ENCODE measurements at places on chromosomes 5 and 9.

DNA sequence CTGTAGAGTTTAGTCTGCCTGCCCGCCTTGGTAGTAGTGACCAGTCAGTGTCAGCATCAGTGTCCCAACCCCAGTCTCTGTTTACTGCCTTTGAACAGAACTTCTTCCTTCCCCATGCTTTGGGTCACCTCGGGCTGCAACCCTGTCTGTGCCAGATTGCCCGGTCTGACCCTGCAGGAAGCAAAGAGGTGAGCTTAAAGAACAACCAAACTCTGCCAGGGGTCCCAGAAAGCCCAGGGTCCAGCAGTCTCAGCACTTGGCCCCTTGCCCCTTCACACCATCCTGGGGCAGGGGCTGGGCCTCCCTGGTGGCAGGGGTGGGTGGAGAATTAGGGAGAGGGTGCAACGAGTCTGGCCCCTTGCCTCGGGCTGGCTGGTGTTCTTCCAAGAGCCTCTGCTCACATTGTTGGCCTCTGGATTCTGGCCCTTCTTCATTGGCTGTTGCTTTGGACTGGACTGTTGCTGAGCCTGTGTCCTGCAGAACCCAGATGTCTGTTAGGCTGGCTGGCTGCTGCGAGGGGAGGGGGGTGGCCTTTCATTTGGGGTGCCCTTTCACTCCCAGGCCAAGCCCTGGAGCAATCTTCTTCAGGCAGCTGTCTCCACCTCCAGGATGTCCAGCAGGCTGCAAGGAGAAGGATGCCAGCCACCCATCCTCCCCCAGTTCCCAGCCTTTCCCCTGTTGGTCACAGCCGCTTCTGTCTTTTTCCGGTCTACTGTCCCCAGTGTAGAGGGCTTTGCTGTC, 51.2 kb downstream of the SAR1B start:
- DNase-seq: no peak

DNA sequence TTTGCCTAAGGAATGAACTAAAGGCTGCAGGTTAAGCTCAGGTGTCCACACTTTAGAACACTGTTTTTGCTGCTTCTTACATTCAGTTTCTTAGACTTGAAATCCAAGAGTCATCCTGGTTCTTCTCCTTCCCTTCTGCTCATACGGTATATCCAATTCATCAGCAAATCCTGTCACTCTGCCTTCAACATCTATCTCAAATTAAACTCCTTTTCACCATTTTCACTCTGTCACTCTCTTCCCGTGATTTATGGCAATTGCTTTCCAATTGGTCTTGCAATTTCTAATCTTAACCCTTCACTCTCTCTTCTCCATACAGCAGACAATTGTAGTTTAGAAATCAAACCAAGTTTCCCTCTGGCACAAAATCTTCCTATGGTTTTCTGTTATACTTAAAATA, 182.9 kb downstream of the MRPS30 start:
- no peak for DNase-seq

DNA sequence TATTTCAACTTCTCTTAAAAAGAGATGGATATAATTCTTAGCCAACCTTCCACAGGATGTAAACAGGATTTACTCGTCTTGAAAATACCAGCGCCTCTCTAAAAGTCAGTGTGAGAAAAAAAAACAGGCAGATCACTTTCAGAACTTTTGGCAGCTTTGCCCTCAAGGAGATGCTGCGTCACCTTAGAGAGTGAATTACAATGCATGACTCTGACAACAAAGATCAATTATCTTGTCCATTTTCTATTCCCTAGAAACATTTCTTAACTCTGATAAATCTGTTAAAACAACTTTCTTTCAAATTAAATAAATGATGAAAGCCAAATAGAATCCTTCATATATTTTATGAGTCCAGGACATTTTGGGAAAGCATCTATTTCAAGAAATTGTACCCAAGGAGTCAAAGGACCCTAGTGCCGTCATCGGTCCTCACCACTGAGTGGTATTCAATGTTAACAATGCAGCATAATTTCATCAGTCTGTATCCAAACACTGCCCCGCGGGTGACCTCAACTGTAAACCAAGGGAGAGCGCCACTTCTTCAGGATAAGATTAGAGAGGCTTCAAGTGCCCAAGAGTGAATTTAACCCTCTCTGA, 536.0 kb downstream of the PDE4D start:
- no peak for DNase-seq

DNA sequence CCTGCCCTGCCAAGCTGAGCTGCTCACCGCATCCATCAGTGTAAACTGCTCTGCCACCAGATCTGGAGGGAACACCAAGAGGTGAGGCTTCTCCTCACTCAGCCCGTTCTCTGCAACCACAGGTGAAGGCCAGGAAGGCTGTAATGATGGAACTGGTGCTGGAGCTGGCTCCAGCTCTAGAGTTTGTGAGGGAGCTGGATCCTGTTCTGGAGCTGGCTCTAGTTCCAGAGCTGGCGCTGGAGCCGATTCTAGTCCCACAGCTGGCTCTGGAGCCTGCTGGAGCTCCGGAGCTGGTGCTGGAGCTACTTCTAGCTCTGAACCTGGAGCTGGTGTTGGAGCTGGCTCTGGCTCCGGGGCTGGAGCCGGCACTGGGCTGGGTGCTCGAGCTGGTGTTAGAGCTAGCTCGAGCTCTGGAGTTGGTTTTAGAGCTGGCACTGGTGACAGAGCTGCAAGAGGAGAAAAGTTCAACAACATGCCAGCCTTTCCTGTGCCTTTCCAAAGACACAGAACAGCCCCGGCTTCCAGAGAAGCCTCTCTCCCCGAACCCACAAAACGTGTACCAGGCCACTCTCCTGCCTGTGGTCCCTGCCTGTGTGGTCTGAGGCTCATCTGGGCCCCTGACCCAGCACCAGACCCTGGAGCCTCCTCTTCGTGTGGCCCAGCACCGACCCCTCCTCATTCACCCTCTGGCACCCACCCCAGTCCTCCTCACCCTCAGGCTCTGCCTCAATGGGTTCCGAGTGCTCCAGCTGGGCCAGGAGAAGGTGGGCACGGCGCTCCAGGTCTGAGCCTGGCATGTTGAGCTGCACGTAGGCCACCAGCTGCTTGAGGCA, 12.9 kb downstream of the RALGDS start:
- DNase-seq: no peak

DNA sequence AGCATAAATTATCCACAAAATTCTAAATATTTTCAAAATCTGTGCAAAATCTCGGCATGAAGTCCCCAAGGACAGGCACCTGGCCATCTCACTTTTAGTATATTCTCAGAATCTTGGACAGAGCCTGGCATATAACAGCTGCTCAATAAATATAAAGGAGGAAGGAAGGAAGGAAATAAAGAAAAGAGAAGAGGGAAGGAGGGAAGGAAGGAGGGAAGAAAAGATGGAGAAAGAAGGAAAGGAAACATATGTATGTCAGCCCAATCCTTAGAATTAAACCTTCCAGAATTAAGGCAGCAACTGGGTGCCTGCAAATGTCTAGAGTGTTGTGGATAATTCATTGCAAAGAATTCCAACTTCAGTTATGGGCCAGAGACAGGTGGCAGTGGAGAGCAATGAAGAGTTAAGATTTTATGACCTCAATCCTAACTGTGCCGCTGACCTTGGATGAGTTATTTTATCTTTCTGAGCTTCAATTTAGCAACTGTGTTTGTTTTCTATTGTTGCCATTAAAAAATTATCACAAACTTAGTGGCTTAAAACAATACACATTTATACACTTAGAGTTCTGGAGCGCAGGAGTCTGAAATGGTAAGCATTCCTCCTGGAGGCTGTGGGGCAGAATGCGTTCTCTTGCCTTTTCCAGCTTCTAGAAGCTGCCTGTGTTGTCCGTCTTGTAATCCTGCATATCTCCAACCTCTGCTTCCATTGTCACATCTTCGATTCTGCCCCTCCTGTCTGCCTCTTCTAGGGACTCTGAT, 200.9 kb upstream of the MSX2 start:
- no peak for DNase-seq

GRCh38 chr5:113068559-113068958, 92.0 kb downstream of the DCP2 start:
- no peak for DNase-seq

- DNase-seq: no peak
These were observed 88.1 kb downstream of the CNTLN start for GRCh38 chr9:17222932-17223331.

DNA sequence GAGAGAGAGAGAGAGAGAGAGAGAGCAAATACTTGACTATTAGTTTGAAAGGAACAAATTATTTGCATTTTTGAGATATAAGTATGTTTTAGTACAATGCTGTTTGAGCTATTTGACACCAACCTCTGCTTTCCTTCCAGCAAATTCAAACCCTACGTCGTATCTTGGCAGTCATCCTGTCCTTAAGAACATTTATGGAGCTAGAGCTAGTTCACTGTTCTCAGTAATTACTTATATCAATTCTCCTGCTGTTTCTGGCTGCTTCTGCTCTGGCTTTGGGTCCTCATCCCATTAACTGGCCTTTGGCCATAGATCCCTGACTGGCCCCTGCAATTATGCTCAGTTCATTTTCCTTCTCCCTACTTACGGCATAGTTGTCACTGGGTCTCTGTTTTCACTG, 19.9 kb upstream of the ERAP2 start:
- no peak for DNase-seq

- DNase-seq: no peak
These were observed 123.5 kb downstream of the APBA1 start for GRCh38 chr9:69548681-69549080.

DNA sequence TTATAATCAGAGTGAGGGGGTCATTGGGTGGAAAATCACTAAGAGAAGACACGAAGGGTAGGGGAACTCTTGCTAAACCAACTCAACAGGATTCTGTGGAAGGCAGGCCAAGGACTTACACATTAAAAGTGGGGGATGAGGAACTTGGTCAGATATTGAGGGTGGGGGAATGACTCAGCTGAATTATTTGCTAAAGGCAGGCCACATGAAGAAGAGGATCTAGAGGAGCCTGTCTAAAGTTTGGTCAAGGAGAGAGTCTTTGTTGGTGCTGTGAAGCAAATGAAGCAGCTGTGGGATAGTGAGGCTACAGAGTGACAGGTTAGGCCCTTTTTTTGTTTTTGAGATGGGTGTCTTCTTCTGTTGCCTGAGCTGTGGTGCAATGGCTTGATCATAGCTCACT, 63.9 kb upstream of the SPRY4 start:
- no peak for DNase-seq

DNA sequence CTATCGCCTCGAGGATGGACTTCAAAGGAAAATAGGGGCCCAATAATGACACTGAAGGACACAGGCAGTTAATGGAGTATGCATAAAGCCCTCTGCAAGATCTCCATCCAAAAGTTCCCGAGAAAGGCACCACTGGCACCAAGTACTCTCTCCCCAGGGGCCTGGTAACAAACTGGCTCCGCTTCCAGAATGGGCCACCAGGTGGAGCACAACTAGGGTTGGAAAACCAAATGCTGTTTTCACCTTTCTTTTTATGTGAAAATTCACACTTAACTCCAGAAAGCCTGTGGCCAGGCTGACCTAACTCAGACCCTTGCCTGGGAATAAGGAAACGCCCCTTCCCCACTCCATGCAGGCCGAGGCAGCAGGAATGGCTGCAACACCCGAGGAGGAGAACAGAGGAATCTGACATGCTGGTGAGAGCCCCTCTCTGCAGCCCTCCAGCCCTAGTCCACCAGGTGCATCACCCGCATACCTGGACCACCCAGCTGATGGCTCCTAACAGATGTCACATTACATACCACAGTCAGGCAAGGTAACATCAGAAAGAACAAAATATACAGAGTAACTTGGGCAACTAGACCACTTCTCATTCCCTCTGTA, 42.8 kb downstream of the CAMSAP1 start:
- DNase-seq: peak; percentile 51

- DNase-seq: no peak
These were observed 53.4 kb downstream of the PFDN1 start for GRCh38 chr5:140249536-140249935.

DNA sequence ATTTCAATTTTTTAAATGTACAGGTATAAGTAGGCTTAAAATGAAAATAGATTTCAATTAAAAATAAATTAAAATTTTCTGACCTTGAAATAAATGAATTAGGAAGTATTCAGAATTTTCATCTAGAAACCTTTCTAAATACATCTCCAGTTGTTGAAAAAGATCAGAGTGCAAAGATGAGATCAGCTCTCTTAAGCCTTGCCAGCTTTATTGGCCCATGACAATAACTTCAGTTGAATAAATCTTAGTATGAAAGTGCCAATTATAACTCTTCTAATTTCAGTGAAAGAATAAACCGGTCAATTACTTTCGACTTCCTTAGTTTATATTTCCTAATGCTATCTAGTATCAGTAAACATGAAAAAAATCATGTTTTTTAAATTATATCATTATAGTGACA, 117.4 kb downstream of the FBXL17 start:
- DNase-seq: no peak

DNA sequence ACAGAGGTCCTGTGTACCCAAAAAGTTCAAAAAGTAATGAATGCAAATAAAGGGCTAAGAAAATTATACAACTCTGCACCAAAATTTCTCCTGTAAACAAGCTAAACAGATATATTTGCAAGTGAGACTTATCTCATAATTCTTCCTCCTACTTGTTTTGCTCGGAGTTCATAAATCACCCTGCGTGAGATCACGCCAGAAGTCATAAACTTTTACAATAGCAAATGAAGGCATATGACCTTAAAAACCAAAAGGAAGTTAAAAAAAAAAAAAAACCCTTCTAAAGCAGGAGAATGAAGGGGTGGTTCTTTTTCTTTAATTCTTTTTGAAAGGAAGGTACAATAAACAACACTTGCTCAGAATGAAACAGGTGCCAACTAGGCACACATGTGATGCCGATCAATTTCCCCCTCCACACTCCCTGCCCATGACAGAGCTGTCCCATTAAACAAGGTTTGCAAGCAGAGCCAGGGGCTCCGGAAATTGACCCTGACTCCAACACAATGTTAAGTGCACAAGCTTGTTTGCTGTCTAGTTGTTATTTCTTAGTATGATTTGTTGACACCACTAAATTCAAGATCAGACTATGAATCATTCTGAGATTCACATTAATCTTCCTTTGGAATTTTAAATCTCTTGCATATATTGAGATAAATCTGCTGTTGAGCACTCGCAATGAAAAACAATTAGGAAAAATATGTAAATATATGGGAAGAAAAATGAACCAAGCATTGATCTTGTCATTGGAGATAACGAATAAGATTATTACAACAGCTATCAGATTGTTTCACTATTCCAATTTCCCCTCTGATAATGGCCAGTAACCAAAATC, 46.3 kb downstream of the DROSHA start:
- DNase-seq: no peak

- DNase-seq: no peak
These were observed 157.5 kb downstream of the CHSY3 start for GRCh38 chr5:130061746-130062145.

- no peak for DNase-seq
These were observed 74.5 kb downstream of the ADAMTS12 start for GRCh38 chr5:33817301-33817700.

GRCh38 chr5:55865831-55866230, 14.7 kb downstream of the IL31RA start:
- no peak for DNase-seq

- no peak for DNase-seq
These were observed 561.4 kb upstream of the FAM174A start for GRCh38 chr5:99973779-99974178.
